ENCODE measurements at places on chromosomes 5 and 9. TPM values are rescaled to one million over a fixed set of nuclear protein-coding genes. Genes with fewer than 3 reads are reported as not detected.

DNA sequence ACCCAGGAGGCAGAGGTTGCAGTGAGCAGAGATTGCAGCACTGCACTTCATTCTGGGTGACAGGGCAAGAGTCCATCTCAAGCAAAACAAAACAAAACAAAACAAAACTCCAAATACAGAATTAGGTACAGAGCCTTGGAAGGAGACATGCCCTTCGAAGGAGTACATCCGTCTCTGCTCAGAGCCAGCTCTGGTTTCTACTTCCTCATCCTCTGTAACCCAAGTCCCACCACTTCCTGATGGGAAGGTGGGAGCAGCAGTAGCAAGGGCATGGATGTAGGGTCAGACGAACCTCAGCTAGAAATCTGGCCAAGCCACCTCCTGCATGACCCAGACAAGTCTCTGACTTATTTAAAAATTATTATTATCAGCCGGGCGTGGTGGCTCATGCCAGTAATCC lies 16.5 kb upstream of the STXBP1 start:
- DNase-seq: no peak
- H3K4me1 ChIP-seq: peaks cover 12% of the 10 kb centered on the region
- no peaks in the 10 kb centered on the region for H3K36me3 ChIP-seq
- H3K27ac ChIP-seq: no peak overlapping the region
- H3K27me3 ChIP-seq: no peaks in the 10 kb centered on the region

GRCh38 chr9:90099262-90099963 lies 494.6 kb downstream of the GADD45G start:
- H3K36me3 ChIP-seq: no peaks in the 10 kb centered on the region
- no peak overlapping the region for H3K4me3 ChIP-seq
- H3K27me3 ChIP-seq: peaks cover 3% of the 10 kb centered on the region
- peak; percentile 12 for DNase-seq
- H3K27ac ChIP-seq: no peak overlapping the region
- H3K4me1 ChIP-seq: no peaks in the 10 kb centered on the region

DNA sequence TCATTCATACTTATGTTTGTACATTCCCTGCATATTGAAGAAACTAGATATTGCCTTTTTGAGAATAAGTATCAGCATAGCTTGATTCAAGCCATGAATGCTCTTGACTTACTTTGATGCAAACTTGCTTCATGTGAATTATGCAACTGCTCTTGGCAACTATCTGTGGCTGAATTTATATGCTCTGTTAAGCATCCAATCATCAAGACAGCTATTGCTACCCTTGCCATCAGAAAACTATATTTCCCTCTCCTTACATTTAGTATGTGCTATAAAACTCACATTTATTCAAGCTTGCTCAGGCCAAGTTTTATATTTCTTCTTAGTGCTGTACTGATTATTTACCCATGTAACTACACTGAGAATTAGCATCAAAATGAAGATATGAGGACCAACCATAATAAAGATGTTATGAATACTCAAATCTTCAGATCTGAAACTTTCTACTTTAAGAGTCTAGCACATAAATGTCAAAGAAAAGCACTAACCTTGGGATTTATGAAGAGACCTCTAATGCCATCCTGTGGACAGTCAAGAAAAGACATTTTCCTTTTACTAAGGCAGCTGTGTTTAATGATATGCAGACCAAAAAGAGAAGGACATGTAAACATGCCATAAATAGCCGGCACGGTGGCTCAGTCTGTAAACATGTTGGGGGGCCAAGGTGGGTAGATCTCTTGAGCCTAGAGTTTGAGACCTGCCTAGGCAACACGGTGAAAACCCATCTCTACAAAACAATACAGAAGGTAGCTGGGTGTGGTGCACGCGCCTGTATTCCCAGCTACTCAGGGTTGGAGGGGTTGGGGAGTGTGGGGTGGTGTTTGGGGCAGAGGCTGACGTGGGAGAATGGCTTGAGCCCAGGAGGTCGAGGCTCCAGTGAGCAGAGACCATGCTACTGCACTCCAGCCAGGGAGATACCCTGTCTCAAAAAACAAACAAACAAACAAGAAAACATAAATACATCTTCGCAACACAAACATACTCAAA lies 267.0 kb upstream of the TYRP1 start:
- no peak for DNase-seq
- no peak overlapping the region for H3K4me3 ChIP-seq
- H3K36me3 ChIP-seq: no peaks in the 10 kb centered on the region
- H3K27ac ChIP-seq: no peak overlapping the region

GRCh38 chr9:14524873-14525515 lies 168.2 kb downstream of the ZDHHC21 start:
- no peaks in the 10 kb centered on the region for H3K36me3 ChIP-seq
- DNase-seq: no peak
- no peaks in the 10 kb centered on the region for H3K27me3 ChIP-seq
- no peaks in the 10 kb centered on the region for H3K4me1 ChIP-seq

The UNC5A gene
- not detected for total RNA-seq

All from HepG2 (cell line).